ENCODE measurements at places on chromosomes 13 and 19.

- DNase-seq, result no peak
These were observed 97.3 kb downstream of the CACNA1A start for GRCh38 chr19:13408889-13409518.

GRCh38 chr19:16496613-16496983 is 404 bp downstream of the C19orf44 start:
- no peak for DNase-seq

- DNase-seq, result no peak
These were observed 27.4 kb upstream of the DCLK1 start for GRCh38 chr13:36158611-36159010.

GRCh38 chr19:3942790-3943409 is 10.0 kb downstream of the NMRK2 start:
- no peak for DNase-seq

GRCh38 chr13:21925720-21926119 is 254.8 kb downstream of the FGF9 start:
- no peak for DNase-seq

DNA sequence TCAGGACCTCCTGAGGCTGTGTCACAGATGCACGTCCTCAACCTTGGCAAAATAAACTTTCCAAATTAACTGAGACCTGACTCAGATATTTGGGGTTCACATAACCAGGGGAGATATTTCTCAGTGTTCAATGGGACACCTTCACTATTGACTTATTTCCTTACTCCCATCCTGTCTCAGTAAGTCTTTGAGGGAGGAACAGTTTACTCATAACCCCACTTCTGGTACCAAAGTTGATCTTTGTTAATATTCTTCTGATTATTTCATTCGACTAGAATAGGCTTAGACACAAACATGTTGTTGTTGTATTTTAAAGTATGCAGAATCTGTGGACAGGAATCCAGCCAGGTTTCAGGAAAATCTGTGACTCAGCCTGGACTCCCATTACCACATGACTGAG is 34.6 kb upstream of the CHST8 start:
- DNase-seq, result no peak

- no peak for DNase-seq
These were observed 1096.8 kb upstream of the PCDH20 start for GRCh38 chr13:62512194-62513141.

DNA sequence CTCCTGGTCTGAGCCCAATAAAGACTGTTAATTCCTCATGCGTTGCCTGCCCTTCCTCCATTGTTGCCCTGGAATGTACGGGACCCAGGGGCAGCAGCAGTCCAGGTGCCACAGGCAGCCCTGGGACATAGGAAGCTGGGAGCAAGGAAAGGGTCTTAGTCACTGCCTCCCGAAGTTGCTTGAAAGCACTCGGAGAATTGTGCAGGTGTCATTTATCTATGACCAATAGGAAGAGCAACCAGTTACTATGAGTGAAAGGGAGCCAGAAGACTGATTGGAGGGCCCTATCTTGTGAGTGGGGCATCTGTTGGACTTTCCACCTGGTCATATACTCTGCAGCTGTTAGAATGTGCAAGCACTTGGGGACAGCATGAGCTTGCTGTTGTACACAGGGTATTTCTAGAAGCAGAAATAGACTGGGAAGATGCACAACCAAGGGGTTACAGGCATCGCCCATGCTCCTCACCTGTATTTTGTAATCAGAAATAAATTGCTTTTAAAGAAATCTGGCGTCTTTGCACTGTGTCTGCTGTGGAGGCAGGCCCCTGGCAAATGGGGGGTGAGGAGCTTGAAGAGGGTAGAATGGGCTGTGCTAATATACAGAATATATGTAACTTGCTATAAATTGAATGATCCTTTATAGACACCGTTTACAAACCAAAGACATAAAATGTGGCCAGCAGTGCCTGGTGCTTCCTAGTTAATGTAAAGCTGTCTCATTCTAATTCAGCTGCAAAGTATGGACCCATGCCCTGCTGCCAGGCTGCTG is 4.2 kb upstream of the RPS11 start:
- no peak for DNase-seq

GRCh38 chr13:20272104-20272503 is 40.0 kb upstream of the GJB6 start:
- no peak for DNase-seq

- no peak for DNase-seq
These were observed 38.8 kb downstream of the POLR1D start for GRCh38 chr13:27660511-27660910.

- no peak for DNase-seq
These were observed 3.8 kb downstream of the GRIK5 start for GRCh38 chr19:42066075-42066754.

DNA sequence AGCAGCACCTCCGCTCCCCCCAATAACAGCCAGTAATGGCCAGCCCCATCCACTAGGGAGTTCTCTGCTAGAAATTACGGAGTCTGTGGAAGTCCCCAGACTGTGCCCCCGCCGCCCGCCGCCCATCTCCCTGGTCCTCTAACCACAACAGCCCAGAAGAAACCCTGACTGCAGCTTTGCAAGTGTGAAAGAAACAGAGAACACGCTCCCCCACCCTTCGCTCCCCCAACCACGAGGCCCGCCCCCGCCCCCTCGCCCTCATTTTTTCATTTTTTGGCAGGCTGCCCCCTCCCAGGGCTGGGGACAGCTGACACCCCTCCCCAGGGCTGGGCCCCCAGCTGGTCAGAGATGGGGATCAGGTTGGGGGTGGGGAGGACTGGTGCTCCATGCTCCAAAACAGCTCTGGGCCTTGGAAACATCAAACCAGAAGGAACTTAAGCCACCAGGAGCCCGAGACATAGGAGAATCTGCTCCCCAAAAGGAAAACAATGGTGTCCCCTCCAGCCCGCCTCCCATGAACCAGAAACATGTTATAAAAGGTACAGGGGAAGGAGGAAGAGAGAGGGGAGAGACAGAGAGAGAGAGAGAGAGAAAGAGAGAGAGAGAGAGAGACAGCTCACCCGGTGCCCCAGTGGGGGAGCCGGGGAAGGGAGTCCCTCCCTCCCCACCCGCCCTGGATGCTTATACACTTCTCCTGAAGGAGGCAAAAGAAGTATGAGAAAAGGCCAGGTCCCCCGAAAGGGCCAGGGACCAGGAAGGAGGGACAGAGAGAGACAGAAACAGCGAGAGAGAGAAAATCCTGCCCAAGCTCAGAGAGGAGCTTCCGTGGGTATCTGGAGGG is 29.8 kb upstream of the ASF1B start:
- no peak for DNase-seq

- no peak for DNase-seq
These were observed 60.9 kb downstream of the FRY start for GRCh38 chr13:32092496-32092895.

GRCh38 chr13:84641491-84641890 is 759.2 kb upstream of the SLITRK1 start:
- no peak for DNase-seq

DNA sequence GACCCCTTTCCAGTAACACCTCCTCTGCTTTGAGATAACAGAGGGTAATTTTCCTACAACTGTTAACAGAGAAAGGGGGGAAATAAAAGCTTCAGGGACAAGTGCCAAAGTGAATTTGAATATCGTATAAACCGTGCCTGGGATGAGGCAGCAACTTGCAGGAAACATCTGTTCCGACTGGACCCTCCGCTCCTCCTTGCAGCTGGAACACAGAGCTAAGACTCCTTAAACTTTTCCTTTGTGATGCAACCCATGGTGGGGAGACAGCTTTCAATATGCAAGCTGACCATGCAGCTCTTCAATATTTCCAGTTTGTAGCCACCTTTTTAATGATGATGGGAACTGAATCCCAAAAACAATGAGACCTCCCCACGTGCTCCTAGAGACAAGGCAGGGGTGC is 432.6 kb downstream of the ZNF536 start:
- no peak for DNase-seq

DNA sequence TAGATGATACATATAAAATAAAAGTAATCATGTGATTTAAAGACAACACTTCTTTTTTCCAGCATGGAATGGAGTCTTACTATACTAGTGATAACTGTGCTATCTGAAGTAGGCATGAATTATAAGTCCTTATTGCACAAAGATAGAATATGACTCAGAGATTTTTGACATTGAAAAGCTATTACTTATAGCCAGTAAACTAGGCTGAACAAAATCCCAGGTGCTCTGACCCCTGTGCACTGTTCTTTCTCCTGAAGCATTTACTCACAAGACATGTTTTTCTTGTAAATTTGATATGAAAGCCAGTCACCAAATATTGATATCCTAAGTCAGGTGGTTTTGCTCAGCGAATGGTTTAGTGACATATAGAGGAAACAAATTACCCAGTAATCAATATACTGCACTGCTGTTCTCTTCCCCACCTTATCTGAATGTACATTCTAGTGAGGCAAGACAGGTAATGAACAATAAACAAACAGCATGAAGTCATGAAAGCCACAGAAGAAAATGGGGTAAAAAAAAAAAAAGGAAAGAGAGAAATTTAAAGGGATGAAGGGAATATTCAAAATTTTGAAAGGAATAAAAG is 1567.0 kb upstream of the SPRY2 start:
- no peak for DNase-seq

- DNase-seq, result peak; percentile 88
These were observed 7.5 kb downstream of the RASA3 start for GRCh38 chr13:114124921-114125320.

DNA sequence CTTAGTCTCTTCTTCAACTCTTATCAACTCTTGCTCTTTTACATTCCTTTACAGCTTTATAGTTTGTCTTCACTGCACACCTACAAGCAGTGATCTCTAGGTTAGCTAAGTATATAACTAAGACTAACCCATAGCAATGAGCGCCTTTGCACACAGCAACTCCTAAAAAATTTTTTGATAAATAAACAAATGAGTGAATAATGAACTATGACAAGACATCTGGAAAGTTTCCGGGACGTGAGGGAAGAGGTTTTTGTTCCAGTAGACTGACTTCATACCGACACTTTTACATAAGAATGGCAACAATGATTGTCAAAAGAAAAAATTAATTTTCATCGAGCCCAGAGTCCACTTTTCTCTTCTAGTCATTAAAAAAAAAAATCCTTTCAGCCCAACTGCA is 98.3 kb downstream of the ELF1 start:
- DNase-seq, result no peak

- no peak for DNase-seq
These were observed 1629.4 kb downstream of the PCDH9 start for GRCh38 chr13:65600702-65601101.

- no peak for DNase-seq
These were observed 734.3 kb upstream of the MIR17HG start for GRCh38 chr13:90613076-90613795.

GRCh38 chr13:32264407-32264806 is 50.8 kb downstream of the ZAR1L start:
- DNase-seq, result no peak

DNA sequence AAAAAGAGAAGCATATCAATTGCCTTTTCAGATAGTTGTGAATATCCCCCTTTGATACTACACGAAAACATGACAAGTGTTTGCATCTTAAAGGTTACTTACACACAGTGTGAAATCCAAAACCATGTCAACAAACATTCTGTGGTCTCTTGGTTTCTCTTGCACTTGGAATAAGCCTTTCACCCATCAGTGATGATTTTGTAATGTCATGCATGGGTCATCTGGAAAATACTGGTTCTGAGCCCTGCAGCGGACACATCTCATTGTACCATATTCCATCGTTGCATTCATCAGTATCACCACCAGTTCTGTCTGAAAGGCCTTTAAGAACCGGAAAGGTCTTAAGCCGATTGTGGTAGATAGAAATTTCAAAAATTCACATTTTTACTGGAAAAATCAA is 65.4 kb upstream of the SOX1 start:
- DNase-seq, result no peak

DNA sequence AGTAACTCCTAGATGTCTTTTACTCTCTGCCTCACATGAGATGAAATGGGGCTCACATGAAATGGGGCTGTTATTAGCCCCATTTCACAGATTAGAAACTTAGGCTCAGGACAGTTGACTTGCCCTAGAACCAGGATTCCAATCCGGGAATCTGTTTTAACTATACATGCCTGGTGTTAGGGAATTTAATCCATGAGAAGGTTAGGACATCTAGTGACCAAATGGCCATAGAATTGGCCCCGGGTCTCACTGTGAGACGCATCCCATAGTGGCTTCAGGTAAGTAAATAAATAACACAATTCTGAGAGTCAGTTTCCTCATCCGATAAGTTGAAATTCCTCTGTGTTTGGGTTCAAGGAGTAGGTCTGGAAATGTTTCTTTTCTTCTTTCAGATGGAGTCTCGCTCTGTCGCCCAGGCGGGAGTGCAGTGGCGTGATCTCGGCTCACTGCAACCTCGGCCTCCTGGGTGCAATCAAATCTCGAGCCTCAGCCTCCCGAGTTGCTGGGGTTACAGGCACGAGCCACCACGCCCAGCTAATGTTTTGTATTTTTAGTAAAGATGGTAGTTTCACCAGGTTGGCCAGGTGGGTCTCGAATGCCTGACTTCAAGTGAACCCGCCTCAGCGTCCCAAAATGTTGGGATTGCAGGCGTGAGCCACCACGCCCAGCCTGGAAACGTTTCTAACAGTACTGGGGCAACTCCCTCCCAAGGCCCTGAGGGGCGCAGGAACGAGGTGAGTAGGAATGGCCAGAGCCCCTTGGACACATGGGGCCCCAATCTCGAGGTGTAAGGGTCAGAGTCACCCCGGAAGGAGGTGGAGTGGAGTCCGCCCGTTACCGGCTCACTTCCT is 1.2 kb upstream of the ZNF574 start:
- DNase-seq, result no peak

- DNase-seq, result no peak
These were observed 113.7 kb downstream of the RFC3 start for GRCh38 chr13:33931397-33932311.

- no peak for DNase-seq
These were observed 6.4 kb downstream of the ZNF350 start for GRCh38 chr19:51980116-51980736.

GRCh38 chr13:34464011-34464410 is 478.1 kb upstream of the NBEA start:
- DNase-seq, result no peak

DNA sequence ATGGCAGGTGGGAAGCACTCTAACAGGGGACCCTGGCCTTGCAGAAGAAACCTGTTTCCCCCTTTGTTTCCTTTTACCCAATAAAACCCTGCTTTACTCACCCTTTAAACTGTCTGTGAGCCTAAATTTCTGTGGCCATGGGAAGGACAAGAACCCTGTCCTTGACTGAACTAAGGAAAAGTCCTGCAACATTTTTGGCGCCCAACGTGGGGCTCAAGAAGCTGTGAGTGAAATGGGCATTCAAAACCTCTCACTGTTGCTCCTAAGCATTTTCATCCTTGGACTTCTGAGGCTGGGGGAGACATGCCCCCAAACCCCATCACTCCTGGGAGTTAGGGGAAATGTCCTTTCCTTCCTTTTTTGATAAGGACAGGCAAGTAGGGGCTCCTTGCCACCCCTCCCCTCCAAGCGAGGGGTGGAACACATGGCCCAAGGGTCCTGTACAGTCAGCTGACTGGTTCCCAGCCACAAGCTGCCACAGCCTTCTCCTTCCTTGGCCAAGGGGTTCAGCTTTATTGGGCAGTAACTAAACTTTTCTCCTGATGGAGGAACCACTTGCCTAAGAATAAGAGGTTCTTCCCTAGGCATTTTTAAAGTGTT is 381.6 kb downstream of the KLF5 start:
- DNase-seq, result no peak

All from activated effector memory CD4-positive, alpha-beta T cell treated with anti-CD3 and anti-CD28 coated beads, Interleukin-2, amount 50 U/mL, for 16 hours (primary cell).